ENCODE measurements at places on chromosomes 3 and 15. TPM values are rescaled to one million over a fixed set of nuclear protein-coding genes. Genes with fewer than 3 reads are reported as not detected.

DNA sequence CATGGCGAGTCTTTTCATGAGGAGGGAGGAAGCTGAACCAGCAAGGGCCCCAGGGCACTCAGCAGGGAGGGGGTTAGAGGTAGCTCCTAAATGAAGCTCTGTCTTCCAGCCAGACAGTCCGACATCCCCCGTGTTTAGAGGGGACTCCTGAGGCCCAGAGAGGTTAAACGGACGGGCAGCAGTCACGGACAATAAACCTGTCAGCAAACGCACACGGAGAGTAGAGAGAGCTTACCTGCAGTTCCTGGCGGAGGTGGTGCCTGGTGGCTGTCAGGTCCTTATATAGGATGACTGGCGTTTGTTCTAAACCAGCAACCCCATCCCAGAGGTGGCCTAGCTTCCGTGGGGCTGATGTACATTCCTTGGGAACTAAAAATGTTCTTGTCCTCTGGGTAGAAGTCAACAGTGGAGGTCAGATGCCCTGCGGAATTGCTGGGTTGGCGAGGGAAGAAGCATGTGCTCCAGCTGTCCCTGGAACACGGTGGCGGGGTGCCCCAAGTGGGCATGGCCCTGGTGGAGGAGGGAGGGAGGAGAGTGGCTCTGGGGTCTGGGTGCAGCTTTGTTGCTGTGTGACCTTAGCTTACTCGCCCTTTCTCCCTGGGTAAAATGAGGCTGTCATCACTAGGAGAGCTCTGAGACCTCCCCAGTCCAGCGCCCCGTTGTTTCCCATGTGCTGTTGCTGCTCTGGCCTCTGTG lies 2.1 kb downstream of the GHRL start:
- DNase-seq: no peak

GRCh38 chr15:29925227-29926082 lies 103.2 kb upstream of the TJP1 start:
- DNase-seq: peak; percentile 41

The GLDN gene
- not detected for total RNA-seq

DNA sequence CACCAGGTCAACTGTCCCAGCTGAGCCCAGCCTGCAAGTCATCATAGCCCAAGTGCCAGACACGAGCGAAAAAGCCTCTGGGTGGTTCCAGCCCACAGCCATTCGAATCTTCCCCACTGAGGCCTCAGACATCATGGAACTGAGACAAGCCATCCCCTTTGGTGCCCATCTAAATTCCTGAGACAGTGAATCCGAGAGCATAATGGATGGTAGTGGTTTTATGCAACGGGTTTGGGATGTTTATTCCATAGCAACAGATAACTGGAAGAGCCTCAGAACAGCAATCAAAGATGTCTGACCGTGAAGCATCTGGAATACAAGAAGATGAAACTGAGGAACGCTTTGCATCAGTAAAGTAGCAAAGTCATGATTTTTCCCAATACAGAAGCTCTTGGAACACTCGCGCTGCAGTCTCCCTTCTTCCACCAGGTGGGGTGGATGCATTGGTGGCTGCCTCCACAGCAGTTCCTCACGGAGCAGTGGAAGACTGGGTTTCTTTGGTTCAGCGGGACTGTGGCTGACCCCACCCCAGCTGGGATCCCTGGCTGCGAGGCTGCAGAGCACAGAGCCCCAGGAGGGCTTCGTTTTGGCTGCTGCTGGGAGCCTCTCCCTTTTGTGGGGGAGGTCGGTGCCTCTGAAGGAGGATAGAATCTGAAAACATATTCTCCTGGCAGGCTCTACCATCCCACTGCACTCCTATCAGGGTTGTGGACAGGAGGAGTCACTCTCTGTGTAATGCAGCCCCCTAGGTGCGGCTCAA lies 26.4 kb upstream of the PDE8A start:
- DNase-seq: peak; percentile 30

DNA sequence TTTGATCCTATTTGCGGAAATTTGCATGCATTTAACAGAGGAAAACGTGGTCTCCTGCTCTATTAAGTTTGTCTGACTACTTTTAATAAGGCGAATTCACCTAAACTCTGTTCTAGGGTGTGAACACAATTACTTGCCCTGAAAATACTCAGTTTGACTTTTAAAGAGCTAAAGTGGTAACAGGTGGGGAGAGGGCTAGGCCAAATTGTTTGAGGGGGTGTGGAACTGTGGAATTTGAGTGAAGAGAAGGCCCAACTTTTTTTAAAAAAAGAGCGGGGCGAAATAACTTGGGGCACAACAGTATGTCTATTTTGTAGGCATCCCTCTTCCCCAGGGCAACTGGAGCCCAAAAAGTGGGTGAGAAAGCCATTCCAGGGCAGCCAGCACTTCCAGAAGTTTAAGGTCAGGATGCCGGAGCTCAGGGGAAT lies 580 bp upstream of the FXR1 start:
- DNase-seq: peak; percentile 32

The PLA2G4B gene
- total RNA-seq: 12.0 TPM

The PRSS50 gene
- not detected for total RNA-seq

The ZIC1 gene
- not detected for total RNA-seq

The RARB gene
- total RNA-seq: not detected

- DNase-seq: no peak
These were observed 181.4 kb downstream of the TLE3 start for GRCh38 chr15:69916169-69916785.

The CCR1 gene
- total RNA-seq: not detected

- no peak for DNase-seq
These were observed 15.2 kb downstream of the SSUH2 start for GRCh38 chr3:8629151-8630021.

The PLSCR2 gene
- total RNA-seq: not detected

The EFHB gene
- total RNA-seq: not detected

GRCh38 chr3:32502118-32502945 lies at the start of gene CMTM6:
TSS of gene CMTM6 (minus strand) at chr3:32502852. CDS start at chr3:32502745, 107 bp downstream.
- DNase-seq: peak; percentile 88

The EDEM1 gene
- 398 TPM for total RNA-seq

GRCh38 chr15:45921376-45921775 lies 286.5 kb downstream of the SQOR start:
- no peak for DNase-seq

DNA sequence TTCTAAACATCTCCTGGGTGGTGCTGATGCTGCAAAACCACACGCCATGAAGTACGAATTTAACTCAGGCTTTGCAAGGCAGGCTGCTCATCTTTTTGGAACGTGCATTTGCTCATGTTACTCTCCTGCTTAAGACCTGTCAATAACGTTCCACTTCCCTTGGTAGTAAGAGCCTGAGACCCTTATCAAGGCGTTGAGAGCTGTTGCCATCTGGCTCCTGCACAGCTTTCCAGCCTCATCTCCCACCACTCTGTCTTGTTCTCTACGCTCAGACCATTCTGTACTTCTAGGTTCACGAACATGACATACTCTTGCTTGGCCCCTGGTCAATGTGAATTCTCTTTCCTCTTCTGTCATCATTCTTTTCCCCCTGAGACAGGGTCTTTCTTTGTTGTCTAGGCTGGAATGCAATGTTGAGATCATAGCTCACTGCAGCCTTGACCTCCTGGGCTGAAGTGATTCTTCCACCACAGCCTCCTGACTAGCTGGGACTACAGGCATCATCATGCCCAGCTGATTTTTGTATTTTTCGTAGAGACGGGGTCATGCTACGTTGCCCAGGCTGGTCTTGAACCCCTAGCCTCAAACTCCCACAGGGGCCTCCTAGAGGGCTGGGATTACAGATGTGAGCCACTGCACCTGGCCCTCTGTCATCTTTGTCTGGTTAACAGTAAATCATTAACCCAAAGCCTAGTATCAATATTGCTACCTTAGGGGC lies 202.8 kb downstream of the CADPS start:
- DNase-seq: no peak

- no peak for DNase-seq
These were observed 12.0 kb downstream of the PTH1R start for GRCh38 chr3:46889381-46890110.
